ENCODE measurements at places on chromosomes 12 and 14.

GRCh38 chr12:103548622-103549601 lies 38.2 kb upstream of the STAB2 start:
- peak; percentile 65 for DNase-seq

DNA sequence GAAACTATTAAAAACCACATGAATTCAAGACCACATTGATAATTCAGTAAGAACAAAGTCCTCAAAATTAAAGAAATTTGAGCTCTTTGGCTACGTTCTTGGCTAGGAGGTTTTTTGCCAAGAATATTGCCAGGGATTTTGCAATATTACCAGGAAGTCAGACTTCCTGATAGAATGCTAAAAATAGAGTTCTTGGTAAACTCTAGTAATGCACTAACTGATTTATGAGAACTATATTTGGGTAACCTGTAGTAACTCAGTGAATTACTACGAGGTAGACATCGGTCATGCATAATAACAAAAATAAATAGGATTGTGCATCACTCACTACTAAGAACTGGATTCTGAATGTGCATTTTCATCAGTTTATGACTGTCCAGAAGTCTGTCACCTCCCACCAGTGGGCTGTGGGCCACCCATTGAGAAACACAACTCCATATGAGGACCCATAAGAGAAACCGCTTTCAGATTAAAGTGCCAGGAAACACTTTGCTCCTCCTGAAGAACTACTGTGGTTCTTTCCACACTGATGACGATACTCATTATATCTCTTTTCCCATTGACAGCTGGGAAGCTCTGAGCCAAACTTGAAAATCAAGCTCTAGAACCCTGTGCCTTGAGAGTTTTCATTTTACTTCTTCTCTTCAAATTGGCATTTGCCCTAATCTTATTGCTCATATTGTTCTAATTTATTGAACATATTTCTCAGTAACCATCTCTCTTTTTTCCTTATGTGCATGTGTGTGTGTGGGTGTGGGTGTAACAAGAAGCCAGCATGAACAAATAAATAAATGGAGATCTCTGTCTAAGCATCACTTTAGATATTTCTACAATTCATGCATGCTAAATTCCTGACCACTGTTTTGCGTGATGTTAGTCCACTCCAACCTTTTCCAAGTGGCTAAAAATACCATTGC lies 116.6 kb downstream of the BCL11B start:
- no peak for DNase-seq

DNA sequence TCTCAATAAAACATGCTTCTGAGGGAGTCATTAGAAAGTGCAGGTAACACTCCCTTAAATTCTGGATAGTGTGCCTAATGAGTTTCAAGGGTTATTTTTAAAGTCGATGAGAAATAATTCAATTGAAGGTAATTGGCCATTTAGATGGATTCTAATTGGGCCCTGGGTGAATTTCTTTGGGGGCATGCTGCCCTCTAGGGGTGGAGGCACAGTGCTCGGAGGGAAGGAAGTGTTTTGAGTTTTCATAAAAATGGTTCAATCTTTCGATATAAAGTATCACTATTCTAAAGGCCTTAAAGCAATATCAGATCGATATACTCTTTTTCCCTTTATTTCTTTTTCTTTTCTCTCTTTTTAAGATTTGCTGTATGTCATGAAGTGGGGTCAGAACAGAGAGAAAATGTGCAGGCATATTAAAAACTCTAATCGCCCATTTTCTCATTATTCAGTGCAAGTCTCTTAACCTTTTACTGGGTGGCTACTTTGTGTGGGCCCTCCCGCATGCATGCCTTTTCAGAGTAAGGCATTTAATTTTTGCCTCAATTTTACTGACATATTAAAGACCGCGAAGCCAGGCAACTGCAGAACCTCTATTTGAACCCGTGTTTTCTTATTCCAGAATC lies 25.5 kb downstream of the NKX2-8 start:
- no peak for DNase-seq

DNA sequence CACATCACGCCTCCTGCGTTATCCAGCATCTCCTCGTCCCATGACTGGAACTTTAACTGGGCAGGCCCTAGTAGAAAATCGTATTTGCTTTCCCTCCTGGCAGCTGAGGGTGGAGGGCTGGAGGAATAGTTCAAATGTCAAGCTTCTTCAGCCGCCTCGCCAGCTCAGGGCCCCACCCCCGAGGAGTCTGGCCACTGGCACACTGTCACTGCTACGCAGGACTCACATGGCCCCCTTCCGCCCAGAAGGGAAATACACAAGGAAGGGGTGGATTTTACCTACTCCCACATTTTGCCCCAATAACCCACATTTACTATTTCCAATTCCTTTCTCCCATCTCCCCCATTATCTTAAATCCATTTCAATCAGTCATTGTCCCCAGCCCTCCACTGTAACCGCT lies 8.6 kb downstream of the SLC6A13 start:
- no peak for DNase-seq

GRCh38 chr12:81296556-81297305 lies 218.9 kb downstream of the ACSS3 start:
- no peak for DNase-seq

DNA sequence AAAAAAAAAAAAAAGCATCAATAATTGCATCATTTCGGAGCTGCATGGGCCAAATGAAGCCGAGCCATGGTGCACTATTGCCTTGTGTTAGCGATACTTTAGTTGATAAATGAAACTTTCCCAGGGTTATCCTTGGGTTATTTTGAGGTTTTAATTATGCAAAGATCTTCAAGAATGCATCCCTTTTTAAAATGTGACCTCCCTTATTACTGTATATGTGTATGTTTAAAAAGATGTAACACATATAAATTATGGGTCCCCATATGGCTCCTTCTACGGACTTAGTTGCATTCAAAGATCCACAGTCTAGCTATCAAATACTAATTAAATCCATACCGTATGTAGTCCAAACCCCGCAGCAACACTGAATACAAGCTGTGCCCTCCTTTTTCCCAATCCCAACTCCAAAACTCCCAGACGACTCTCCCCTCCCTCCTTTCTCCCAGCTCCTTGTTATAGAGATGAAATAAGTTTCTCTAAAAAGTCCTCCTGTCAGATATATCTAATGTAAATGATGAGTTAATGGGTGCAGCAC lies 129.3 kb upstream of the MAP1LC3B2 start:
- DNase-seq, result no peak

DNA sequence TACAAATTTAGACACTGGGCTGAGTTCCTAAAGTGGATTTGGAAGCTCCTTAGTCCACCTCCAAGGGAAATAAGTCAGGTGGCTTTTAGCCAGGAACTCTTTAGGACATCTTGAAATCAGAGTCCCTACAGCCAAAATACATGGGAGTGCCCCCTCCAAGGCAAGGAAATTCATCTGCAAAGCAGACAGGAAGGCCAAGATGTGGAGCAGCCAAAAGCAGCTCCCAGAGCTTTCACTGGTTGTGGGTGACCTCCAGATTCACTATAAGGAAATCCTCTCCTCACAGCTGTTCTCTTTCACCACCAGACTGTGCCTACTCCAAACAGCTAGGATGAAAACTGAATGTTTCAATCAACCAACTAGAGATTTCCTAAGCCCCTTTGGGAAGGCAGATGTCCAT lies 6.6 kb downstream of the TTC9 start:
- DNase-seq, result no peak

DNA sequence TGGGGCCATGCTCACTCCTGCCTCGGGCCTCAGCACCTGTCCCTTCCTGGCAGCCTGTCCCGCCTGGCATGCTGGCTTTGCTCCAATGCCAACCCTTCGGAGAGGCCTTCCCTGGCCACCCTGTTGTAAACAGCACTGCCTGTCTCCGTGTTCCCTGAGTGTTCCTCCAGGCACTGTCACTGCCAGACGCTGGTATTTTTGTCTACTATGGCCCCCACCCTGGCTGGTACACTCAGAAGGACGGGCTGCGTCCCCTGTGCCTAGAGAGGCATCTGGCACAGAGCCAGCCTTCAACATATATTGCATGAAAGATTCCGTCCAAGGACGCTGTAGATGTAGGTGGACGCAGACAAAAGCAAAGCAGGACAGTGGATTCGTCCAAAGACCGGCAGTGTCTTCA lies 2.7 kb upstream of the ASPG start:
- DNase-seq, result no peak

DNA sequence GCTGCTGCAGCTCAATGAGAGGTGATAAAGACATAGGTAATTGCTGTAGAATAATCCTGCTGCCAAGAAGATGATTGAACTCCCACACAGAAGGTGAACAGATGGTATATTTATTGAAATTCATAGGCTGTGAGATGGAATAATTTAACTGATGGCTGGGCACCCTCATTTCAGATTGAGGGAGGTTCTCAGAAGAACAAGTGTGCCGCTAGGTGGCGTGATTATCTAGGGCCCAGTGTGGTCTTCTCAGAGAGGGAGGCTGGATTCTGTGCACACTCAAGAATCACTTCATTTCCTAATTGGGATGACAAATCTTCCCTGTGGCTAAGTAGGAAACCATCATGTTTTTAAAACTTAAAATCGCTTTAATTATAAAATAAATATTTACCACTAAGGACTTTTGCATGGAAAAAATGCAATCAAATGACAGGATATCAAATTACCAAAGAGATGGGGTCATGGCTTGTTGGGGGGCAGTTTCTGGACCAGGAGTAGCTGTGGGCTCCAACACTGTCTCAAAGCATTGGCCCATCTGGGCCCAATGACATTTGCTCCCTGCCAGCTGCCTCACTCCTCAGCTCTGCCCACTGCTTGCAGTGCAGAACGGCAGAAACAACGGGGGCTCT lies 132.3 kb downstream of the SNAPC1 start:
- DNase-seq, result peak; percentile 41

GRCh38 chr14:26424537-26424936 lies 173.3 kb downstream of the NOVA1 start:
- DNase-seq, result no peak

- DNase-seq, result no peak
Measured at GRCh38 chr14:74658535-74659131, 46.6 kb upstream of the LTBP2 start.

DNA sequence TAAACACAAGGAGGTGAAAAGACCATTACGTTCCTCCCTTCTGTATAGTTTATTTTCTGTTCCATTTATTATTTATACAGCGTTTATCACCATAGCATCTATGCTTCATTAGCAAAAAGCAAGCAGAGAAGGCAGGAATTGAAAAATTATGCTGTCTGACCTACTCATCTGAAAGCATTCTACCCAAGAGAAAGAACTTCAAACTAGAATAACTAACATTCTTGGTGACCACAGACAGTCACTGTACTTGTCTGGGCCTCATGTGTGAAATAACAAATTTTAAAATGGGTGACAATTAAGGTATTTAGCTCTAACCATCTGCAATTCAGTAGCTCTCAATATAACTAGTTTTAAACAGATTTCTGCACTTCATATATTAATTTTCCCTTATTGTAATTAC lies 29.3 kb upstream of the PDE3A start:
- DNase-seq, result no peak

GRCh38 chr12:117850048-117850447 lies 118.7 kb downstream of the KSR2 start:
- DNase-seq, result no peak

DNA sequence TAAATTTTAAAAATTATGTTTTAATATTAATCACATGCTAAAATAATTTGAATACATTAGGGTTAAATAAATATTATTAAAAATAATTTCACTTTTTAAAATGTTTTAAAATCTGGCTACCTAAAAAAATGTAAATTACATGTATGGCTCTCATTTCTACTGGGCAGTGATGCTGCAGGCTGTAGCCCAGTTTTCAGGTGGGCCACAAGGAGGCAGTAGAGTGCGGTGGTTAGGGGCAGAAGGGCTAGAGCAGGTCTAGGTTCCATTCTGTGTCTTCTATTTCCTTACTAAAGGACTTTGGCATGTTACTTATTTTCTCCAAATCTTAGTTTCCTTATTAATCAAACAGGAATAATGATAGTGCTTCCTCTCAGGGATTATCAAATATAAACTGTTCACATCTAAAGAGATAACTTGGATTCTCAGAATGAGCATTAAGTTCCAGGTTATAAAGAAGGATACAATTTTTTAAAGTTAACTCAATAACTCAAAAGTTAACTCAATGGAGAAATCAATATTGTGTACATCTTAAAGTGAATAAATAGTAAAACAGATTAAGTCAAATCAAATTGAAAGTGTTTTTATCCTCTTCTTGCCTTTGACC lies 54.9 kb upstream of the OVCH1 start:
- DNase-seq, result peak; percentile 55

- no peak for DNase-seq
Measured at GRCh38 chr12:89877136-89877535, 168.5 kb upstream of the ATP2B1 start.

DNA sequence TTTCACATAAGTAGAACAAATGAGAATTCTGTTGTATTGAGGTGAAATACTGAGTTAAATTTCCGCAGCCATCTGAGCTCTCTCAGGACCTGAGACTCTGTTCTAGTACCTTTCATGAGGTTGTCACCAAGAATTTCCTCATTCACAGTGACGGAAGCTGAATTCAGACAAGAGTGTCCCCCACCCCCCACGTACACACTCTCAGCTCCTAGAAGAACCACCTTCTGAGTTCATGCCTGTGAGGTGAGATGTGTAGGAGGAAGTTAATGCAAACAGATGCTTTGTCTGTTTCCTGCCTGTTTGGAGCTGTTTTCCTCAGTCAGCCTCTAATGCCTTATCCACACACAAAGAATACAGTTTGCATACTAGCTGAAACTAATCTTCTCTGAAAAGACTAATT lies 18.2 kb downstream of the BICDL1 start:
- DNase-seq, result peak; percentile 88

DNA sequence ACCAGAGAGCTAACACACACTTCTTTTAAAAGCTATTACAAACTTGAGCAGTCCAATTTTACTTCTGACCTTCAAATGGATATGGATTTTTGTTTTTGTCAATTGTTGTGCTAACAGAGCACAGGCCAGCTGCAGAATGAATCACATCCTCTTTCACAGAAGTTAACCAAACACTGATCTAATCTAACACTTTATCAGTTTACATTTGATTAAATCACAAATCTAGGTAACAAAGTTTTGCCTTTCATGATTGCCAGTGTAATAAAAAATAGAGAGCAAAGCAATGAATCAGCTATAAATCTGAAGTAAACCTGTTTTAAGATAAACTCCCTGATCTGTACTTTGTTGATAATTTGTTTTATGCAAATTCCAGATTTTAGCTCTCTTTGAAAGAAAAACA lies 273.1 kb upstream of the RGS6 start:
- DNase-seq, result no peak

GRCh38 chr12:62767946-62768345 lies 167.0 kb downstream of the PPM1H start:
- no peak for DNase-seq

All from CD4-positive, alpha-beta T cell treated with Interleukin-21 for 1 hour (primary cell).